ENCODE measurements at places on chromosomes 11 and 22.
A peak's percentile ranks its signal among the peaks of the same experiment; 100 is the strongest.

GRCh38 chr11:125451400-125452124, 44.5 kb downstream of the FEZ1 start:
- DNase-seq = peak; percentile 76

DNA sequence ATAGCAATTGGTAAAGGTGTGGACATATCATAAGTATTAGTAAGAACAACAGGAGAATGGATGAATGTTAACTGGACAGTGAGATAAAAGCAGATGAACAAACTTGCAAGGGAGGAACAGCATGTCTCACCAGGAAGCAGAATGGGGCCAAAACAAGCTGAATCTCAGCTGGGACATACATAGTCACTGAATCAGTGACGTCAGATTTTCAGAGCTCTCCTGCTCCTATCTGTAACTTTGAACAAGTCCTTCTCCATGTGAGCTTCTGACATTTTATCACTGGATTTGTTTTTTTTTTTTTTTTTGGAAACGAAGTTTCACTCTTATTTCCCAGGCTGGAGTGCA, 118.7 kb downstream of the BBOX1 start:
- no peak for DNase-seq

- peak; percentile 51 for DNase-seq
Measured at GRCh38 chr11:8593935-8594909, at the start of gene STK33. STK33 (minus strand) TSS chr11:8594228; CDS start chr11:8474905, 119,323 bp downstream.

- no peak for DNase-seq
Measured at GRCh38 chr11:14645985-14646900, 2.6 kb downstream of the PDE3B start.

- DNase-seq = no peak
Measured at GRCh38 chr11:85848006-85848405, 7.2 kb upstream of the CCDC83 start.

GRCh38 chr22:19448076-19448607, 631 bp upstream of the C22orf39 start:
- DNase-seq = no peak

DNA sequence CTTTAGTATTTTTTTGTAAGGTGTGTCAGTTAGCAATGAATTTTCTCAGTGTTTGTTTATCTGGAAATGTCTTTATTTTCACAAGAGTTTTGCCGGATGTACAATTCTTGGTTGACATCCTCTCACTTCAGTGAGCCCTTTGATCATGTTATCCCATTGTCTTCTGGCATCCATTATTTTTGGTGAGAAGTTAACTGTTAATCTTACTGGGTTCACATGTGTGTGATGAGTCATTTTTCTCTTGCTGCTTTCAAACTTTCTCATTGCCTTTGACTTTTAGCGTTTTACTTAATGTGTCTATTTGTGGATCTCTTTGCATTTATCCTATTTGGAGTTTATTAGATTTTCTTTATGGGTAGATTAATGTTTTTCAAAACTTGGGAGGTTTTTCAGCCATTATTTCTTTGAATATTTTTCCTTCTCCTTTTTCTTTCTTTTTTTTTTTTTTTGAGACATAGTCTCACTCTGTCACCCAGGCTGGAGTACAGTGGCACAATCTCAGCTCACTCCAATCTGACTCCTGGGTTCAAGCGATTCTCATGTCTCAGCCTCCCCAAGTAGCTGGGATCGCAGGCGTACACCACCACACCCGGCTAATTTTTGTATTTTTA, 100.5 kb upstream of the RRM1 start:
- DNase-seq = no peak

DNA sequence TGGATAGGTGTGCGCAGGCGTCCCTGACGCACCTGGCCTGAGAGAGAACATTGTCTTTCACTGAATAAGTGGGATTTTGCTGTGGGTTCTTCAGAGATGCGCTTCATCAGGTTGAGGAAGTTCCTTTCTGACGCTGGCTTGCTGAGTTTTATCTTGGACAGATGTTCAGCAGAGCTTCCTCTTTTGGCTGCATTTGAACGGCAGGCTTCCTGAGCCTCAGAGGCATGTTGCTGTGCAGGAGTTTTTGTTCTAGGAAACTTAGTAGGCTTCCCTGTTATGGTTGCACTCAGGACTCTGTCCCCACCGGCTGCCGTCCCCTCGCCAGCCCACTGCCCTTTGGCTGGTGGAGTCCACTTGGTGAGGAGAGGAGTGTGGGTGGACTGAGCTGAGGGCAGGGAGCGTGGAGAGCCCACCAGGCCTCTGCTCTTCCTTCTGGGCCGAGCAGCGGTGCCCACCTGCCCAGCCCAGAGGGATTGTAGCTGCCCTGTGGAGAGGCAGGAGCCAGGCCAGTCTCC, 17.2 kb downstream of the FRMD8 start:
- no peak for DNase-seq

DNA sequence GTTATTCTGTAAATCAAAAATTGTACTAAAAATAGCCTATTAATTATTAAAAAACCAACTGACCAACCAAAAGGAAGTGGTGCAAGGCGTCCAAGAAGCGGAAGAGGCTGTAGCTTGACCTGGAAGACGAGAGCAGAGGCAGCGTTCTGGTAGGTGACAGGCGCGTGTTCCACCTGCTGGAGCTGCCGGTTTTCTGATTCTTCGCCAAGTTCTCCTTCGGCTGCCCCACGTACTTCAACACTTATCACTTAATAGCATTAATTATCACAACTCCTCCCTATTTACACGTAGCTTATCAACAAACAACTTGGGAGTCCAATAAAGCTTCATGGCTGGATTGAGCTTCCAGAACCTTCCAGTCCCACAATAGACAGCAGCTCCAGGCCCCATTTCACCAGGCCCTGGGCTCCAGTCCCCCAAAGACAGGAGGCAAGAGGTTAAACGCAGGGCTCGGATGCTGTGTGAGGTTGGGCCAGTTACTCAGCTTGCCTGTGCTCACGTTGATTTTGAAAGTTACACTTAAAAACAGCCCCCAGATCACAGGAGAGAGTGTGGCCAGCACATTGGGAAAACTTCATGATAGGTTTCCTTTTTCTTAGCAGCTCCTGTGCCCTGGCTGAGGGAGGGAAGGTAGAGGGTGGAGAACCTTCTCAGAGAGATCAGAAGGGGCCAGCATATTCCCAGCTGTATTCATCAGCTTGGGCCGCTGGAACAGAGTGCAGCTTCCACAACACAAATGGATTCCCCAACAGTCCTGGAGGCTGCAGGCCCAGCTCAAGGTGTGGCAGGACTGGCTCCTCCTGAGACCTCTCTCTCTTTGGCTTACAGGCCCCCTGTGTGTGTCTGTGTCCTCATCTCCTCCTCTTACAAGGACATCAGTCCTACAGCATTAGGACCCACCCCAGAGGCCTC, 54.2 kb upstream of the FGF3 start:
- DNase-seq = peak; percentile 4

DNA sequence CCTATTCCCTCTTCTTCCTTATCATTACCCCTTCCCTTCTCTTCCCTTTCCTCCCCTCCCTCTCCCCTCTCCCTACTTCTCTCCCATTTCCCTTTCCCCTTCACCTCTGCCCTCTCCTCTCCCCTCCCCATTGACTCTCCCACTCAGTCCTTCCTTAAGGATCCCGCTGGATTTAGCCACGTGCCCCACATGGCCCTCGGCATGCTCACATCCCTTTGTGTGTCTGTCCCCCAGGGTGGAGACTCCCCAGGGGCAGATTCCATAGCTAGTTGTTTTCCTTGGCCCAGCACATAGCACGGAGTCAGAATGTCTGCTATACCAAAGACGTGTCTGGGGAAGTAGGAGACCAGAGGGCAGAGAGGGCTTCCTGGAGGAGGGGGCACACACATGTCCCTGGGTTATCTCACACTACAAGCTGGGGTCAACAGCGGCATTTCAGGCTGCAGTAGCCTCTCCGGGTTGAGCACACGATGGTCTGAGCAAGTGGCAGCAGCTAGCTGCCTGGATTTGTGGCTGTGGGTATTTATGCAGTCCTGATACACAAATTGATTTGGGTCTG, 487.0 kb downstream of the TBC1D22A start:
- DNase-seq = no peak

- no peak for DNase-seq
Measured at GRCh38 chr11:35553831-35554230, 28.4 kb upstream of the PAMR1 start.

GRCh38 chr11:68412593-68413475, 47.7 kb upstream of the PPP6R3 start:
- DNase-seq = no peak

DNA sequence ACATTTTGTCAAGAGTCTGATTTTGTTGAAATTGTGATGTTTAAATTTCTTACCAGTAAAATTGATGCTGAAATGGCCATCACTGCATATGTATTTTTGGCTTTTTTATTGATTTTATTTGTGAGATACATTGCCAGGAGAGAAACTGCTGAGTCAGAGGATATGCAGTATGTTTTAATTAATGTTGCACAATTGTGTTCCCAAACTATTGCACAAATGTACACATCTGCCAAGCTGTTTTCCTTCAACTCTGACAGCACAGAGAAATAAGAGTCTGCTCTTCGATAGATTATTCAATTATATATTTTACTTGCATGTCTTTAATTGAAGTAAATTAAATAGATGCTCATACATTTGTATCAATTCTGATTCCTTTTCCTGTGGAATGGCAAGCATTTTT, 640.2 kb upstream of the LUZP2 start:
- DNase-seq = no peak

GRCh38 chr11:17714356-17714854, 5.0 kb upstream of the MYOD1 start:
- DNase-seq = no peak

DNA sequence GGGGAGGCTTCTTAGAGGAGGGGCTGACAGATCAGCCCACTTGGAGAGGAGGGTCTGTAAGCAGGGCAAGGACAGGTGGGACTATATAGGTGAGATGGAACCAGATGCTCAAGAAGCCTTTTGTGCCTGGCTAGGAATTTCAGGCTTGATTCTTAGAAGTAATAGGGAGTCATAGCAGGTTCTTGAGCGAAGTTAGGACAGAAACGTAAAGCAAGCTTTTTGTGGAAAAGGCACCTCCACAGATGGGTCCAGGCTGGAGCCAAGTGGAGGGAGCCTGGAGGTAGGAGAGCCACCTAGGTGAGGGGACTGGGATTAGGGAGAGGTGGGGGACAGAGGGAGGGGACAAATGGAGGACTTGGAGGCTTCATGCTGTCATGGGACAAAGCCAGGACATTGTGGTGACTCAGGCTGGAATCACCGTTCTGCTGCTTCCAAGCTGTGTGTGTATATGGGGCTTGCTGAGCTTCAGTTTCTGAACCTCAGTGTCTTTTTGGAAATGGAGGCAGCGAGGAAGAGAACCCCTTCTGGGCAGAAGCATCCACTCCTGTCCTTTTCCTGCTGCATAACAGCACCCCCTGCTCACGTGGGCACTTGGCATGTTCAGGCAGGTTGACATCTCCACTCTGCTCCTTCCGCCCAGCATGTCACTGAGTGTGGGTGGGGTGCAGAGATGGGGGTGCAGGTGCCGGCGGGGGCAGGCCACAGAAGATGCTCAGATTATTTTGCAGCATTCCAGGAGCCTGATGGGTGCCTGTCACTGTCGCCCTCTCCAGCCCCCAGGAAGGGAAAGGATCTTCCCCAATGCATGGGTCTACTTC, 58.0 kb downstream of the MCM5 start:
- no peak for DNase-seq

GRCh38 chr11:112219476-112220232, 6.6 kb upstream of the PTS start:
- DNase-seq = no peak

DNA sequence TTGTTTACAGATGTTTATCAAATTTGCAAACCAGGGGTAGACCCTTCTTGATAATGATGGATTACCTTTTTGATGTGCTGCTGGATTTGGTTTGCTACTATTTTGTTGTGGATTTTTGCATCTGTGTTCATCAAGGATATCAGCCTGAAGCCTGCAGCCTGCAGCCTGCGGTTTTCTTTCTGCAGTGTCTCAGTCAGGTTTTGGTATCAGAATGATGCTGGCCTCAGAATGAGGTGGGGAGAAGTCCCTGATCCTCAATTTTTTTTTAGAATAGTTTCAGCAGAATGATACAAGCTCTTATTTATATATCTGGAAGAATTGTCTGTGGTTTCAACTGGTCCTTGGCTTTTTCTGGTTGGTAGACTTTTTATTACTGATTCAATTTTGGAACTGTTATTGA, 19.7 kb upstream of the RAB38 start:
- no peak for DNase-seq

All from left cardiac atrium (tissue), 4 donors.